Activated effector memory CD4-positive, alpha-beta T cell treated with anti-CD3 and anti-CD28 coated beads, Interleukin-2, amount 50 U/mL, for 16 hours (primary cell): ENCODE measurements at places on chromosomes 12 and 14.

DNA sequence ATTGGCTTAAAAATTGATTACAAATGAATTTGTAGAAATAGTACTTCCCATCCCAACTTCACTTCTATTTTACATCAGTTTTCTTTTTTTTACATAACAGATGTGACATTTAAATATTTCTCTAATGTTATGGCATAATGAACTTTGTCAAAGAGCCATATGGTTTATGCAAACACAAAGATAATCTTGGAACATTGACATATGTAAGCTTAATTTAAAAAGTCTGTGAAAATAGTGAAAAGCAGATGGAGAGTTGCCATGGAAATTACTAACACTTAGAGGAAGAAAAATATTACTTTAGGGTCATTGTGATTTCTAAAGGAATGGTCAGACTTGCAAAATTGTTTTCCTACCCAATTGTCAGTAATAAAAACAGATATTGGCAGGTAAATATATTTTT is 232.4 kb downstream of the AEBP2 start:
- no peak for DNase-seq

GRCh38 chr14:78075555-78076277 is 94.5 kb upstream of the NRXN3 start:
- DNase-seq, result no peak

GRCh38 chr12:25459541-25459951 is 93.5 kb downstream of the LMNTD1 start:
- DNase-seq, result no peak

DNA sequence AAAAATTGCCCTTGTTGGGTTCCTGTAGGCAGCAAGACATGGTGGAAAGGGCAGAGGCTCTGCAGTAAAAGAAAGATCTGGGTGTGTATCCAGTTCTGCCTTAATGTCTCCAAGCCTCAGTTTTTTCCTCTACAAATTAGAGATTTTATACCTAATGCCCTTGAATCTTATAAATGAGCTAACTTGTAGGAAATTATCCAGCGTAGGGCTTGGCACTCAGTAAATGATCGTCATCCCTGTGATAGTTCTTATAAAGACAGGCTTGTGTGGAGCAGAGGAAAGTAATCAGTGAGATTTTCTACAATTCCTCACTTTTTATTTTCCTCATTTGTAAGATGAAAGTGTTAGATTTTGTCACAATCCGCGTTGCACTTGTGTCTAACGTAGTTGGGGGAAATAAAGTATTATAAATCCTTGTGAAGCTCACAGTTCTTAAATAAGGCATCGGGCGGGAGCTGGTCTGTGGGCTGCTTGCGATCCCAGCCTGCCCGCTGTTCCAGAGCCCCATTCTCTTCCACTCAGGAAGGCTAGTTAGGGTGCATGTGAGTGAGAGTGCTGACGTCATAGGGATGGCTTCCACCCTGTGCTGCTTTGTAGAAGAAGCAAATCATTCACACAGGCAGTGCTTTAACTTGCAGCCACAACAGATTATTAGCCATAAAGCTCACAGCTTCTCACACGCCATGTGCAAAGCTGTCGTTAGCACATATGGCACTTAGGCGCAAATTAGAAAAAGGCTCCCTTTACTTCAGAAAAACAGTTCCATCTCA is 87.6 kb downstream of the EML1 start:
- no peak for DNase-seq

GRCh38 chr12:121196902-121197301 is 13.0 kb upstream of the P2RX4 start:
- DNase-seq, result no peak

DNA sequence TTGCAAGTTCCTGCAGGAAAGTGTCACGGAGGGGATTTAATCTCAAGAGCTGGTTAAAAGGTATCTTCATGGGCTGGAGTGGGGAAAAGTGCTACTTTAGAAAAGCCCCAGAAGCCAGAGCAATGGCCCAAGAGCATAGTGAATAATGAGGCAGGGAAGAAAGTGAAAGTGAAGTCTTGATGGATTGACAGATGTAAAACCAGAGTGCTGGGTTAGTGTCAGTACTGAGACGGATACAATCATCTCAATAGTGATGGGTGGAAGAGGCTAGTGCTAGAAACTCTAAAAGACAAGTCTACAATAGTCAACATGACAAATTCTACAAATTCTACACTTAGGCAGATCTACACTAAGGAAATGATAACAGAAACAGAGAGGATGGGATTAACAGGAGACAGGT is 68.1 kb downstream of the CIT start:
- DNase-seq, result no peak
